Activated CD8-positive, alpha-beta memory T cell treated with anti-CD3 and anti-CD28 coated beads for 48 hours (primary cell): ENCODE measurements at places on chromosomes 11 and 22.

GRCh38 chr11:47499614-47500013 lies 50.7 kb upstream of the RAPSN start:
- DNase-seq = no peak

- no peak for DNase-seq
Observed at GRCh38 chr11:72307439-72307838, 63.5 kb upstream of the PHOX2A start.

GRCh38 chr11:12540913-12541582 lies 133.2 kb upstream of the TEAD1 start:
- no peak for DNase-seq

DNA sequence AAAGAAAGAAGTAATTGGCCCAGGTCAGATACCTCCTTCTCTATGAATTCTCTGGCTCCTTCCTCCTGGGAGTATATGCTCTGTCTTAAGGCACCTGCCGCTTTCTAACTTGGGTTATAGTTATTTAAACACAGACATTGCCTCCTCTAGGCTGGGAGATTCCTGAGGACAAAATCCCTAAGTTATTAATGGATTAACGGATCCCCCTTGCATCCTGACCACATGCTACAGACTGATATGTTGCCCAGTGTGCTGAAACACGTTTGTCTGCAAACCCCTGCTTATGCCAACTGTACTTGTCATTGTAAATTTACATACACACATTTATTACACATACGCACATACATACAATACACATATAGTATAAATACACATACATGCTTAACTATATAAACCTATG lies 35.3 kb downstream of the PACSIN2 start:
- DNase-seq = no peak

DNA sequence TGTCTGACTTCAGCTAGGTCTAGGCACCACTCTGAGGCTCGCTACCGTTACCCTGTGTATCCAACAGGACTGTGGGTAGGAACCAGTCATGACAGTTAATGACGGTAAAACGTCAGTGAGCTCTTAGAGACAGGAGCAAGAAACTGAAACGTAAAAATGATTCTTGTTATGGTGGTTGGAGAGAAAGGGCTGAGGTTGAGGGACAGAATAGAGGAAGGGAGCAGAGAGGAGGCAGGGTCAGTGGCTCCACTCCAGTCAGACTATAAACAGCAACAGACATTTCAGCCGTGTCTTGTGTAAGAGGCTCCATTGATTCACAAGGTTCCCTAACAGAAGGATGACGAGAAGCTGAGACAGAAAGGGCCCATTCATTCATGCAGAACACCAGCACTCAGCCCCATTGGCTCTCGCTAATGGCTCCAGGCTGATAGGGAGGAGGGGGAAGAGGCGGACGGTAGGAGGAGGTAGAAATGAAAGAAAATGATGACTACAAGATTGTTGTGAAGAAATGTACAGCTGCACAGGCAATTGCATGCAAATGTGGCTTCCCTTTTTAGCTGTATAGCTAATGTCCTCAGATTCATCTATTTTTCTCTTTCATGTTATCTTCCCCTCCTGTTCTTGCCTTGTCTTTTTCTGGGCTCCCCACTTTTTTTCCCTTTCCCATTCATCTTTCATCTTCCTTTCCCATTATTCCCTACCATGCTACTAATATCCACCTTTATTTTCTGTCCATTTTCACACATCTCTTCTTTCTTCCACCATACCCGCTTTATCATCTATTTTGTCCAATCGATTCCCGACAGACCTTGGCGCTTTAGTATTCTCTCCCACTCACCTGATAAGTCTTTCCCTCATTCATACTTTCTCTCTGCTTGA lies 34.3 kb downstream of the ETS1 start:
- DNase-seq = no peak

GRCh38 chr22:44159221-44159620 lies 21.5 kb upstream of the PARVG start:
- DNase-seq = no peak

DNA sequence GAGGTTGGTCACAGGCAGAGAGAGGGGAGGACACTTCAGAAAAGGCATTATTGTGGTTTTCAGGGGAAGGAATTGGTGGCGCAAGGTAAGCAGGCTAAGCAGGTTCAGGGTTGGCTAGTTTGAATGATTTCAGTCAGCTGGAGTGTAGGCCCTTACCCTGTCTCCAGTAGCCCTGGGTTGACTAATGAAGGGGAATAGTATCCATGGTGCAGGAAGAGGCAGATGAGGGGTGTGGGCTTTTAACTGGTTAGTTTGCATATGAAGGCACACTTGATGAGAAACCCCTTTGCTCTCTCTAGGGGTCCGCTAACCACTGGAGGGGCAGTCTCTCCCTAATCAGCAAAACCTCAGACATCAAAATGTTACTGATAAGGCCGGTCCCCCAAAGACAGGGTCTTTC lies 249.7 kb downstream of the AASDHPPT start:
- DNase-seq = no peak

GRCh38 chr11:7667460-7667859 lies 5.8 kb downstream of the CYB5R2 start:
- DNase-seq = no peak

- DNase-seq = no peak
Observed at GRCh38 chr11:61507962-61508861, at the start of gene LRRC10B. Gene LRRC10B (plus strand): TSS chr11:61508749. CDS start chr11:61508999, 250 bp downstream.

GRCh38 chr11:47225552-47226400 lies 11.0 kb downstream of the DDB2 start:
- DNase-seq = no peak

DNA sequence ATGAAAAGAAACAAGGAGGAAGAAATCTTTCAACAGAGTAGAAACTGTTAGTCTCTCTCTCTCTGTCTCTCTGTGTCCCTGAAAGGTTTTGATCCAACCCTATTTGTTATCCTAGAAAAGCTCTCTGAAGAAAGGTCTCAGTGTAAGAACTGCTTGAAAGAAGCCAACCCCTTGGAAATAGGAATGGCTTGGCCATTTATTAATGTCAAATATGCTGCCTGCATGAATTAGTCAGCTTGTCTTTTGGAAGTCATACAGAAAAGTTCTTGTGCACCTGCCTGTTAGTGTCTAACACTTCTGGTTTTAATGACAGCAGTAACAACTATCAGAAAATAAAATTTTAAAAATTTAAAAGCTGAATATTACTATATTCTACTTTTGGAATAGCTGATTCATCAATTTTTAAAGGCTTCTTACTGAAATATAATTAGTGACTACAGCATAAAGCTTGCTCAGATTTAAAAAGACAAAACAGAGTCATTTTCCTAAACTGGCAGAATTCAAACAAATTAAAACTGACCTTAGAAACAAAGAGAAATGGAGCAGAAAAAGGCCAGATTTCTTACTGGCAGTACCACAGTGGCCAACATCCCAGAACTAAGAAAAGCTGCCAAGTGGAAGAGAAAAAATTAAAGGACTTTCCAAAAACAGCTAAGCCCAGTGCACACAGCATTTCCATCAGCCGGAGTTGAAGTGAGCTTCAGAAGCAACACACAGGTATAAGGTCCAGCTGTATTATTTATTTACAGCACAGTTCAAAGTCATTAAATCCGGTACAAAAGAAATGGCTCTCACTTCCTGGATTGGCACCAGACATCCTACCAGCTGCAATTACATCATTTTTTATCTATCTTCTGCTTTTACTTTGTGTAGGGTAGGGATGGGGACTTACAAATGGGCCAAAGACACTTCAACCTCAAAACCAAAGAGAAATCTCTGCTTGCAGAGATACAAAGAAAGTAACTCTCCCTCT lies 76.3 kb downstream of the PRCP start:
- no peak for DNase-seq

GRCh38 chr22:38479096-38479837 lies 11.4 kb downstream of the KDELR3 start:
- no peak for DNase-seq

DNA sequence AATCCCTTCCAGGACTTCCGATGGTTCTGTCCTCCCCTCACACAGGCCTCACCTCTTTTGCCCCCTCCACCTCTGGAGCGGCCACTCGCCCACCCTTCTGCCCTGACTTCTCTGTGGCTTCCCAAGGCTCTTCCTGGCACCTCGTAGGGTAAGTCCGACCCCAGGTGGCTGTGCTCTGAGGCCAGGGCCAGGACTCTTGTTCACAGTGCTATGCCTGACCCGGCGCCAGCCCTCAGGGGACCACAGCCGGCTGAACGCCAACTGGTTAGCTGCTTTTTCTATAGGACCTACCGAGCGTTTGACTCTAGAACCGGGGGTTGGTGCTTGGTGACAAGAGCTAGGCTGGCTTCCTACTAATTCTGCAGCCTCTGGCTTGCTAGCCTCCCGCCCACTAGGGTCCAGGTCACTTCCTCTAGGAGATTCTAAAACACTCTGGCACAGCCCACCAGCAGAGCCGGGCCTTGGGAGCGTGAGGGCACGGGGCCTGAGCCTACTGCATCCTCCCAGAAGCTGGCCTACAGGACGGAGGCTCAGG lies 28.4 kb upstream of the KCNQ1OT1 start:
- DNase-seq = no peak

DNA sequence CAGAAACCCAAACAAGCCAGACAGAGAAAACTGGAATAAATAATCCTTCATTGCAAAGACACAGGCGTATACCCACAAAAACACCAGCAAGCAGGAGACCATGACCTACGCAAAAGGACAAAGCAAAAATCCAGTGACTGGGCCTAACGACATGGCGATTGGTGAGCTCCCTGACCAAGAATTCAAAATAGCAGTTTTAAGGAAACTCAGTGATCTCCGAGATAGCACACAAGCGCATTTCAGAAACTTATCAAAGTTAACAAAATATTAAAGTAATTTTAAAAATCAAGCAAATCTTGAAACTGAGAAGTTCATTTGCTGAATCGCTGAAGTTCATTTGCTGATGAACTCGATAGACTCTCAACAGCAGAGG lies 27.6 kb downstream of the DBX1 start:
- no peak for DNase-seq

- no peak for DNase-seq
Observed at GRCh38 chr11:765025-765801, 12.1 kb downstream of the GATD1 start.

DNA sequence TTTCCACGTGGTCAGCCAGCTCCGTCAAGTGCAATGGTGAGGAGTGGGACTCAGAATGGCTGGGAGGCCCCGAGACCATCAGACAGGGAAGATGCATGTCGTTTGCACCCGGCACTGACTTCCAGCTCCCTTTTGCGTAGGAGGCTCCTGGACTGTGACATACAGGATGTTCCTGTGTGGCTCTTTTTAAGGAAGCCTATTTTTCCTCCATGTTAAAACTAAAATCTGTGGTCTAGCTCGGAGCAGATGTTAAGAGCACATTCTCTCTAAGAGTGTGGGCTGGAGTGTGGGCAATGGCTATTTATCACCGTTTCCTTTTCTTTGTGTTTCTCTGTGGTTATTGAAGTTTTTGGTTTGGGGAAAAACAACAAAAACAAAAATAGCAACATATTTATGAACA lies 40.9 kb upstream of the AMPD3 start:
- DNase-seq = no peak

GRCh38 chr11:22194306-22194705 lies 1.4 kb downstream of the ANO5 start:
- DNase-seq = no peak

DNA sequence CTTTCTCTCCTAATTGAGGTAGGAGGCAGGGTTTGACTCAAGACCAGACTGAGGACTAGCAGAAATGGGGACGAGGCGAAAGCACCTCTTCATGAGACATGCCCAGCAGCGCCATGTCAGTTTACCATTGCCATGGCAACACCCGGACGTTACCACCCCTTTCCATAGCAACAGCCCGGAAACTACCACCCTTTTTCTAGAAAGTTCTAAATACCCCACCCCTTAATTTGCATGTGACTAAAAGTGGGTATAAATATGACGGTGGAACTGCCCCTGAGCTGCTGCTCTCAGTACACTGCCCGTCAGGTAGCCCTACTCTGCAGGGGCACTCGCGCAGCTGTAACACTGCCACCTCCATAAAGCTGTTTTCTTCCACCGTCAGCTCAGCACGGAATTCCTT lies 5.9 kb upstream of the RAC2 start:
- no peak for DNase-seq

GRCh38 chr11:73996161-73996747 lies 12.6 kb downstream of the UCP3 start:
- no peak for DNase-seq

GRCh38 chr11:14320020-14320419 lies 39.0 kb downstream of the RRAS2 start:
- DNase-seq = no peak

GRCh38 chr11:64178203-64178602 lies 7.8 kb upstream of the STIP1 start:
- DNase-seq = no peak

GRCh38 chr22:28247136-28247535 lies 328.1 kb upstream of the PITPNB start:
- no peak for DNase-seq

DNA sequence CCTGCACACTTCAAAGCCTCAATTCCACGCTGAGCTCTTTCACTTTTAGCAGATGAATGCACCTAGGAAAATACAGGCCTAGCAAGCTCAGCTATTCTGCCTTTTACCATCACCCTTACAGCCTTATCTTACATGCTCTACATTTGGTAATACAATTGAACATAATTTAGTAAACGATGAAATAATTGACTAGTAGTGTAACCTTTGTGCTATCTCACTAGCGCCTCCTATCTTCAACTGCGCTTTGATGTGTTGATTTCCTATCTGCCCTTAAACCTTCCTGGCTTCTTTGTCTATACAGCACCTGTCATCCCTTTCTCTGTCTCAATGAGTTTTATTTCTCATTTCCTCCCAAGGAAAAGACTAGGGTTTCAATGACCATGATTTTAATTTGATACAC lies 149.7 kb downstream of the LRRC4C start:
- DNase-seq = no peak

- no peak for DNase-seq
Observed at GRCh38 chr11:70816156-70816678, 417.9 kb downstream of the CTTN start.
